ENCODE measurements at places on chromosomes 2 and 18. TPM values are rescaled to one million over a fixed set of nuclear protein-coding genes. Genes with fewer than 3 reads are reported as not detected.

- H3K4me1 ChIP-seq = no peaks in the 10 kb centered on the region
- H3K27ac ChIP-seq = no peak overlapping the region
- H3K27me3 ChIP-seq = peaks cover 6% of the 10 kb centered on the region
These were observed 115.9 kb downstream of the MEIS1 start for GRCh38 chr2:66550826-66551225.

GRCh38 chr2:207911215-207911614 lies 114.1 kb downstream of the PLEKHM3 start:
- no peaks in the 10 kb centered on the region for H3K36me3 ChIP-seq
- H3K4me1 ChIP-seq = no peaks in the 10 kb centered on the region
- DNase-seq = no peak
- no peak overlapping the region for H3K4me3 ChIP-seq
- no peak overlapping the region for H3K27ac ChIP-seq

GRCh38 chr2:240023792-240024191 lies 1.4 kb downstream of the NDUFA10 start:
- no peak for DNase-seq
- peak overlapping the region; percentile 28 for H3K27ac ChIP-seq
- peaks cover 21% of the 10 kb centered on the region for H3K36me3 ChIP-seq
- peaks cover 2% of the 10 kb centered on the region for H3K27me3 ChIP-seq
- H3K4me1 ChIP-seq = peaks cover 19% of the 10 kb centered on the region
- peak overlapping the region; percentile 96 for H3K4me3 ChIP-seq

DNA sequence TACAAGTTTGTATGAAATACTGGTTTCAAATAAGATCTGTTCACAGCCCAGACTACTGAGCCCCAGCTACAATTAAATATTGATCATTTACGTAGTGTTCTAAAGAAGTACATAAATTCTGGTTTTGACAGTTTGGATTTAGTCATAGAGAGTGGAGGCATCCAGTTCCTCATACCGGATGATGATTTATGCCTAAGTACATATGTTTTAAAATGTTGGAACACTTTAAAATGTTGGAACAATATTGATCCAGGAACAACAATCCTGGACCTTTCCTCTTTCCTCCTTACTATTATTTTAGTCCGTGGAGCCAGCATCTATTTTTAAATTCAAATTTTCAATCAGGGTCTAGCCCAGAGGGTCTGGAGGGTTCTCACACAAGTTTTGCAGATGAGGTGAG lies 22.8 kb upstream of the TTN start:
- no peak overlapping the region for H3K4me3 ChIP-seq
- no peak for DNase-seq
- no peaks in the 10 kb centered on the region for H3K36me3 ChIP-seq
- H3K27me3 ChIP-seq = no peaks in the 10 kb centered on the region

DNA sequence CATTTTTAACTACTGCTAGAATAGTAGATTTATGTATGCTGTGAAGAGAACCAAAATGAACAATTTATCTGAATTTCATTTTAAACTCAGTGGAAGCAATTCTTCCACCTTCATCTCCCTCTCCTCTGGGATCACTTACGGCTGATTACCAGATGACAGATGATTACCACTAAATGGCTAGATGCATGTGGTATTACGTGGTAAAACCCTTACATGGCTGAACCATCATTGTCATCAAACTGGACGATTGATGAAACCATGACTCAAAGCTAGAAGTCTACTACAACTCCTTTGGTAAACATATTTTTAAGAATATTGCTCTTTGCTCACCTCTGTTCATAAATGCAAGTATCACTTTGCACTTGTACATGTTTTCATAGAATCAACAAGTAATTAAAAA lies 48.5 kb upstream of the DOCK10 start:
- H3K4me3 ChIP-seq = no peak overlapping the region
- H3K4me1 ChIP-seq = peaks cover 2% of the 10 kb centered on the region
- no peak for DNase-seq
- no peak overlapping the region for H3K27ac ChIP-seq

DNA sequence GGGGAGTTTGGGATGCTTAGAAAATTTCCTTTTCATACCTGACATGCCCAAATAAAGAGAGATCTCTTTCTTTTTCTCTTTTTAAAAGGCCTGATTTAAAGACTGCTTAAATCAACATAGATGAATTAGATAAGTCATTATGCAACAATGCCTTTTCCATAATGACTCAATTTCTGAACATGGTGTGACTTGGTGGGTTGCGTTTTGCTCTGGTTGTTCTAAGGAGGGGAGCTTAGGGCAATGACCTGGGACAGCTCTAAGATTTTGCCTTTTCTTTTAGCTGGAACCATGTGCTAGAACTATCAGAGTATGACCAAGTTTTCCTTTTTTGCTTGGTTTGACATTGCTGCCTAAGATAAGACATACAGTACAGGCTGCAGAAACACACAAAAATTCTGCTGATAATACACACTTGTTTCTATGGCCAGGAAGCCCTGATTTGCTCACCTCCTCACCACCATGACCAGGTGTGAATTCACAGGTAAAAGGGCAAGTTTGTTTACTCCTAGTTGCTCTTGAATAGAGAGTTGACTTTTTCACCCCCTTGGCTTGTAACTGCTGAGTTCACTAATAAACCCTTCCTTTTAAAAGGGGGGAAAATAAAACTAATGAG lies 58.1 kb upstream of the IL1RL1 start:
- peak overlapping the region; percentile 51 for H3K27ac ChIP-seq
- H3K27me3 ChIP-seq = peaks cover 5% of the 10 kb centered on the region
- H3K4me3 ChIP-seq = no peak overlapping the region

GRCh38 chr2:156480376-156480775 lies 44.2 kb downstream of the GPD2 start:
- H3K36me3 ChIP-seq = peaks cover 20% of the 10 kb centered on the region
- peaks cover 62% of the 10 kb centered on the region for H3K4me1 ChIP-seq
- no peak overlapping the region for H3K4me3 ChIP-seq
- no peak for DNase-seq
- no peaks in the 10 kb centered on the region for H3K27me3 ChIP-seq

GRCh38 chr2:236545248-236545658 lies 24.4 kb upstream of the ACKR3 start:
- H3K27ac ChIP-seq = peak overlapping the region; percentile 9
- DNase-seq = no peak
- no peaks in the 10 kb centered on the region for H3K27me3 ChIP-seq
- peaks cover 39% of the 10 kb centered on the region for H3K36me3 ChIP-seq

DNA sequence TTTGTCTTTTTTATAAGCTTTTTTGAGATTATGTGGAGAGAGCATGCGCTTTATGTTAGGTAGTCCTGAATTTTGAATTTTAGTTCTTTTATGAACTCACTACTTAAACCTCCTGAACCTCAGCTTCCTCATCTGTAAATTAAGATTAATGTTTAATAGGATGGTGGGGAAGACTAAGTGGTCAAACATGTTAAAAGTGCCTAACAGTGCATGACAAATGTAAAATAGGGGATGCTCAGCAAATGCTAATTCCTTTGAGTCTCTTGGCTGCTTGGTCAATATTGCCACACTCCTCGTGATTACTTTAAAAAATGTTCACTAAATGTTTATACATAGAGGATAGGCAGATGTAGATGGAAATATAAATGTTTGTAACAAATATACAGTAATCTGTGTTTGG lies 6.8 kb downstream of the BIRC6 start:
- peaks cover 46% of the 10 kb centered on the region for H3K4me1 ChIP-seq
- no peak overlapping the region for H3K27ac ChIP-seq
- H3K4me3 ChIP-seq = no peak overlapping the region
- H3K27me3 ChIP-seq = no peaks in the 10 kb centered on the region
- peaks cover 48% of the 10 kb centered on the region for H3K36me3 ChIP-seq

DNA sequence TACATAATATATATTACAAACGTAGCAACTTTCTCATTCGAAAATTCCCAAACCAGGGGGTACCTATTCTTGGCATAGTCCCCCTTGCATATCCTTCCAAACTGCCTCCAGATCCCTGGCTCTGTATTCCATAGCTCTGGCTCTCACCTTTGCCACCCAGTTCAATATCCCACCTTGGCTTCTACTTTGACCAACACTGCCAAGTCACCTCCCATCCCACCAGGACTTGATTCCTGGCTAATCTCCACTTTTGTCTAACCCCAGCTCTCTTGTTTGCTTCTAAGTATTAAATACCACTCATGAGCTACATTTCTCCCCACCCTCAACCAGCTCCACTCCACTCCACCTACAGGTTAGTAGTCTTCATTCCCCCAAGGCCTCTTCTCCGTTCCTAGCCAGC lies 103.2 kb upstream of the WDR75 start:
- H3K27ac ChIP-seq = no peak overlapping the region
- no peak for DNase-seq
- H3K36me3 ChIP-seq = no peaks in the 10 kb centered on the region
- H3K27me3 ChIP-seq = no peaks in the 10 kb centered on the region

- peaks cover 4% of the 10 kb centered on the region for H3K36me3 ChIP-seq
- H3K27me3 ChIP-seq = no peaks in the 10 kb centered on the region
- no peak overlapping the region for H3K4me3 ChIP-seq
- DNase-seq = no peak
- H3K4me1 ChIP-seq = no peaks in the 10 kb centered on the region
These were observed 205.9 kb downstream of the PTGR3 start for GRCh38 chr18:75003039-75003438.

- H3K27me3 ChIP-seq = no peaks in the 10 kb centered on the region
- H3K36me3 ChIP-seq = no peaks in the 10 kb centered on the region
- H3K4me3 ChIP-seq = no peak overlapping the region
- DNase-seq = no peak
These were observed 23.7 kb upstream of the NRP2 start for GRCh38 chr2:205658572-205658971.

GRCh38 chr2:137173463-137173862 lies 408.1 kb downstream of the THSD7B start:
- no peak for DNase-seq
- no peaks in the 10 kb centered on the region for H3K27me3 ChIP-seq
- no peak overlapping the region for H3K27ac ChIP-seq
- peaks cover 1% of the 10 kb centered on the region for H3K4me1 ChIP-seq
- H3K4me3 ChIP-seq = no peak overlapping the region

DNA sequence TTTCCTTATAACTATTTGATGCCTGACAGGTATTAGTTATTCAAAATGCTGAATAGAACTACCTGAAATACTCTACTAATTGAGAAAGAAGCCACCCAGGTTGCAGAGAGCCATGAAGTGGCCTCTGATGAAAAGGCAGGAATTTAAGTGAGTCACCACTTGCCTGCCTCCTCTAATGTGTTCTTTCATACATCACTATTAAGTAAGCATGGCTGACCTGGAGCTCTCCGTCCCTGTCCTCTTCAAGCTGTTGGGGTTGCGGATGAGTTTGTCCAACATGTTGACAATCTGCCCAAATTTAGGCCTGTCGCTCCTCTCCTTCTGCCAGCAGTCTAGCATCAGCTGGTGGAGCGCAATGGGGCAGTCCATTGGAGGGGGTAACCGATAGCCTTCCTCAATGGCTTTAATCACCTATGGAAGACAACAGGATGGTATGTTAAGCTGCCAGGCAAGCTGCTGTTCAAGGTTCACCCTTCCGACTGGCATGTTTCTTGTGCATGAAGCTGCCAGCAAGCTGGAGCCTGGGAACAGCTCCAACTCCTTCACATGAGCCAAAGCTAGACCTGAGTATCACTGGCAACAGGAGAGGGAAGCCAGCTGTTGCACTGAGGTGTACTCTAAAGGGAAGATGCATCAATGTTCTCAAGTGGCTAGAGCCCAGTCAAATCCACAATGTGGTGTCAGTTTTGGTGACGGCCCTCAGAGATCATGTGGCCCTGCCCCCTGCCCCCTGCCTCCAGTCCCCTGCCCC lies 142.2 kb downstream of the EPHA4 start:
- H3K4me3 ChIP-seq = no peak overlapping the region
- no peak for DNase-seq
- no peak overlapping the region for H3K27ac ChIP-seq
- no peaks in the 10 kb centered on the region for H3K36me3 ChIP-seq
- peaks cover 2% of the 10 kb centered on the region for H3K27me3 ChIP-seq
- no peaks in the 10 kb centered on the region for H3K4me1 ChIP-seq

DNA sequence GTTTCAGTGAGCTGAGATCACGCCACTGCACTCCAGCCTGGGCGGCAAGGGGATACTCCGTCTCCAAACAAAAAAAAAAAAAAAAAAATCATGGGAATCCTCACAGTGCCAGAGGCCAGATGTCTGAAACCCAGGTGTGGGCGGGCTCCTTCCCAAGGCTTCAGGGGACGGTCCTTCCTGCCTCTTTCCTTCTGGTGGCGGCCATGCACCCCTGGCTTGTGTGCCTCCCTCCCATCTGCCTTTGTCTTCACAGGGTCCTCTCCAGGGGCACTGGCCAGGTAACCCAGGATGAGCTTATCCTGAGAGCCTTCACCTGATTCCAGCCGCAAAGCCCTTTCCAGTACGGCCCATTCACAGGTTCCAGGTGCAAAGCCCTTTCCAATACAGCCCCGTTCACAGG lies 40.9 kb upstream of the GPC1 start:
- H3K27me3 ChIP-seq = no peaks in the 10 kb centered on the region
- DNase-seq = no peak
- no peak overlapping the region for H3K27ac ChIP-seq
- H3K4me3 ChIP-seq = no peak overlapping the region
- peaks cover 9% of the 10 kb centered on the region for H3K4me1 ChIP-seq
- H3K36me3 ChIP-seq = no peaks in the 10 kb centered on the region

GRCh38 chr2:55156326-55156725 lies 75.8 kb downstream of the CLHC1 start:
- no peak overlapping the region for H3K4me3 ChIP-seq
- no peak for DNase-seq
- H3K36me3 ChIP-seq = no peaks in the 10 kb centered on the region

GRCh38 chr2:233209117-233209532 lies 42.3 kb upstream of the ATG16L1 start:
- DNase-seq = no peak
- H3K27me3 ChIP-seq = no peaks in the 10 kb centered on the region
- H3K4me3 ChIP-seq = no peak overlapping the region
- no peak overlapping the region for H3K27ac ChIP-seq
- H3K4me1 ChIP-seq = peaks cover 4% of the 10 kb centered on the region

- no peaks in the 10 kb centered on the region for H3K4me1 ChIP-seq
- H3K27me3 ChIP-seq = no peaks in the 10 kb centered on the region
- no peak for DNase-seq
- no peak overlapping the region for H3K4me3 ChIP-seq
- H3K36me3 ChIP-seq = no peaks in the 10 kb centered on the region
These were observed 259.4 kb downstream of the GBX2 start for GRCh38 chr2:235908826-235909225.

GRCh38 chr2:4831751-4832150 lies 860.4 kb upstream of the SOX11 start:
- H3K4me1 ChIP-seq = no peaks in the 10 kb centered on the region
- no peaks in the 10 kb centered on the region for H3K27me3 ChIP-seq
- no peak for DNase-seq
- H3K27ac ChIP-seq = no peak overlapping the region
- no peak overlapping the region for H3K4me3 ChIP-seq
- H3K36me3 ChIP-seq = no peaks in the 10 kb centered on the region

The SDC1 gene
- 0.62 TPM for total RNA-seq

The CDKL4 gene
- 0.11 TPM for total RNA-seq

The TOGARAM2 gene
- 4.0 TPM for total RNA-seq

The IL36RN gene
- not detected for total RNA-seq

The TNP1 gene
- total RNA-seq = not detected

The CTNNA2 gene
- total RNA-seq = not detected

The TNFRSF11A gene
- 43.0 TPM for total RNA-seq

The LOXHD1 gene
- not detected for total RNA-seq

The SPP2 gene
- total RNA-seq = not detected

The CDK15 gene
- not detected for total RNA-seq

The RESP18 gene
- total RNA-seq = not detected

The NDC80 gene
- total RNA-seq = 41.5 TPM

The WNT10A gene
- 0.18 TPM for total RNA-seq

The POTEC gene
- total RNA-seq = not detected
